HFFc6 (cell line): ENCODE measurements at places on chromosomes 2 and 18. TPM values are rescaled to one million over a fixed set of nuclear protein-coding genes. Genes with fewer than 3 reads are reported as not detected.

DNA sequence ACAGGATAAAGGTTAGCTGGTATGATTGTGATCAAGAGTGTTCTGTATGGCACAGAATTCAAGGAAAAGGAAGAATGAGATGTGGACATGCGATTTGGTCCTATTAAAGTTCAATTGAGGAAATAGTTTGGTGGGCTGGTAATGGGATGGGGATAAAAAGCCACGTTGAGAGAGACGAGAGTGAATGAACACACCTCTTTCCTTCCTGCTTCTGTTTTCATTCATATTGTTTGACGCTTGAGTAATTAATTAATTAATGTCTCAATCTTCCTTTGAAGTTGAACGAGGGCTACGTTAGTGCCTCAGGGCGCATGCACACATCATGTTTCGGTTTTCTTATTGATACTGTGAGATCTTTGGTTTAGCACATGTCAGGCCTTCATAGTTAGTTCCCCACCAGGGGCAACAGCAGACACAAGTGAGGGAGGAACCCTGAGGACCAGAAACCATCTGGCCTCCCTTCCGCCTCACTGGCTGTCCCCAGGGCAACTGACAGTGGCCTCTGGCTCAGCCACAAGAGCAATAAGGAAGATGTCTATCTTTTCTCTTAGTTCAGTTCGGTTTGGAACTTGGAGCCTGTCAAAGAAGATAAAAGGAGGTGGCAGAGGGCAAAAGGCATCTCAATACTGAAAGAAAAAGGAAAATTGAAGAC is 116.0 kb downstream of the LIPG start:
- no peak for DNase-seq

DNA sequence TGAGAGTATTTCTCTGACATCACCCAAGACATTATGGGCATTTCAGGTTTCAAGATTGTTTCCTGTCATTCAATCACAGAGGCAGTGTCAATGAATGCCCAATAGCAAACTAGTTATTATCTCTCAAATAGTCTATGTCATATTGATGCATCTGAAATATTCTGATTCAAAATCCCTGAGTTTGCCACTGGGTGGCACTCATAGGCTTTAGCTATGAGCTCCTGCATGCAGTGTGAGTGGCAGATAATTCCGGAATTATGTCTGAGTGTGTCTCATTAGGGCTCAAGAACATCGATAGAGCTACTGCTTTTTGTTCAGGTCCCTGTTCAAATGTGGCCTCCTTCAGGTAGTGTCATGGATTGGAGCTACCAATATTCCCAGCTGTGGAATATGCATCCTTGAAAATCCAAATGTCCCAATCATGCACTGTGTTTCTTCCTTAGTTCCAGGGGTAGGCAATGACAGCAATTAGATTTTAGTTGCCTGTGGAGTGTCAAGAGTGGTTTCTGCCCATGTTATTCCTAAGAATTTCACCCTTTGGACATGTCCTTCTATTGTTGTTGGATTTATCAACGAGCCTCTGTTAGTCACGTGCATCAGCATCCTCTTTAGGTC is 7.8 kb upstream of the OR6B3 start:
- peak; percentile 52 for DNase-seq

DNA sequence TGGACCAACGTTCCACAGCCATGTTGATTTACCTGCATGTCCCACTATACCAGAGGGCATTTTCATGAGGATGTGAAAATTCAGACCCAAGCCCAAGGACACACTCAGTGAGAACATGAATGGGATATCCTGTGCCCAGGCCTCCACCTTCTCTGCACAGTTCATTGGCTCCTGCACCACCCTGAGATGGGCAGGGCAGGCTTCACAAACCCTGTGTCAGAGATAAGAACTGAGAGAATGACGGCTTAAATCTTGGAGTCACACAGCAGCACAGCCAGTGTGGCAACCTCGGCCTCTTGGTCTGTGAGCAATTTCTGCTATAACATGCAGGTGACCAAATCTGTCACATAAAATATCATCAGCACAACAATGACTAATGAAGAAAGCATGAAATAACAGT is 71.9 kb downstream of the UXS1 start:
- no peak for DNase-seq

DNA sequence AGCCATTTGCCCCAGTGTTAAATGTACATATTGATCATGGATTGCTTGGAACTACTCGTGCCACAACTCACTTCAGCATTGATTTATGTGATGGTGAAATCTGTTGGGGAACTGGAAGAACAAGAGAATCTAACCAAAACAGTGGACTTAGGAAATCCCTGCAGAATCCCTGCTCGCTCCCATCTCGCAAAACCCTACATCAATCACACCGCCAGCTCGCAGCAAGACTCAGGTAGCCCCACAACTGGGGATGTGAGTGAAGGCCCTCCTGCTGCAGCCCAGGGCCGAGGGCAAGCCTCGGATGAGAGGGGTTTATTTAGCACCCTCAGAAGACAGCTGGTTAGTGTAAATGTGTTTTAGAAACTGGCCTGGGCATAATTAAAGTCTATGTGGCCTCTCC is 171.6 kb downstream of the ANAPC1 start:
- DNase-seq = no peak

REG1B gene
- not detected in 2 replicates for total RNA-seq

REEP1 gene
- total RNA-seq = 0.07 to 0.22 TPM (median 0.09 TPM) in 3 replicates

FAM110C gene
- not detected in 3 replicates for total RNA-seq
